ENCODE measurements at places on chromosomes 3 and 15.
A peak's percentile ranks its signal among the peaks of the same experiment; 100 is the strongest.

DNA sequence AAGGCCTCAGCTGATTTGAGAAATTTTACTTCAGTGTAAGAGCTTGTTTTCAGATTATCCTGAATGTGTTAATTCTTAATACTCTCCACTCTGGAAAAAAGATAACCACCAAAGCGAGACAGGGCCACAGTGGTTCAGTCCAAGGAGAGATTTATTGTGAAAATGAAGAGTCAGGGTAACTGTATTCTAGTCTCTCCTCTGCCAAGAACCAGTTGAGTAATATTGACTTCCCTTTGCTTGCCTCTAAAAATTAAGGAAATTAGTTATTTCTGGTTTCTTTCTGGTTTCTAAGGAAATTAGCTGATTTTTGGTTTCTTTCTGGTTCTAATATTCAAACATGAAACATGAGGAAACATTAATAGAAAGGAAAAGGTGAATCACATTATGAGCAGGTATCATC lies 34.9 kb downstream of the PPP1R2 start:
- no peak for DNase-seq

- peak; percentile 18 for DNase-seq
These were observed 32.6 kb upstream of the RAB11A start for GRCh38 chr15:65836665-65837064.

- DNase-seq = no peak
These were observed 227.2 kb downstream of the XXYLT1 start for GRCh38 chr3:195043607-195044339.

- DNase-seq = no peak
These were observed 11.1 kb downstream of the RIOX2 start for GRCh38 chr3:97960993-97961766.

DNA sequence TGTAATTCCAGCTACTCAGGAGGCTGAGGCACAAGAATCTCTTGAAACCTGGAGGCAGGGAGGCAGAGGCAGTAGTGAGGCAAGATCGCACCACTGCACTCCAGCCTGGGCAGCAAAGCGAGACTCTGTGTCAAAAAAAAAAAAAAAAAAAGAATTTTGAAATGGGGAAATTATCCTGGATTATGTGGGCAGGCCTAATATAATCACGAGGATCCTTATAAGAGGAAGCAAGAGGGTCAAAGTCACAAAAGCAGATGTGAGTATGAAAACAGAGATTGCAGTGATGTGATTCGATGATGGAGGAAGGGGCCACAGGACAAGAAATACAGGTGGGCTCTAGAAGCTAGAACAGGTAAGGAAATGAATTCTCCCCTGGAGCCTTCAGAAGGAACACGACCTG lies 159.6 kb downstream of the LEKR1 start:
- no peak for DNase-seq

- DNase-seq = no peak
These were observed 17.9 kb upstream of the NIT2 start for GRCh38 chr3:100316641-100317069.

DNA sequence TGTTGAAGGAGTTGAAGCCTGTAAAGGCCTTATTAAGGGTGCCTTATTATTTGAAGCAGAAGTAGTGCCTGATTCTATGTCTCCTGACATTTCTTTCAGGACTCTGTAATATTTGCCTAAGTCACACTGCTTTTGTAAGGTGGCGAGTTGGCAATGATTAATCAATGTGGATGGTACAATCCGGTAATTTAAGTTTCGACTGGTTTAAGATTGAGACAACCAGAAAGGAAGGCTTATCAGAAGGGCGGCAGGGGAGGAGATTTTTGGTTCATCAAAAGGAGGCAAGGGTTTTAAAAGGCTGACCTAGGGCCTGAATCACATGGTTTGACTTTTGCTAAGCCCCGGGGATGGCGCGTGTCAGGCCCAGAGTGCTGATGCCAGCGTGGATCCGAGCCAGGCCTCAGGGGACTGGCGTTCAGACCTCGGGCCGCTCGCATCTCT lies 830 bp upstream of the RNF13 start:
- no peak for DNase-seq

- DNase-seq = no peak
These were observed 81.9 kb upstream of the PTX3 start for GRCh38 chr3:157354722-157355121.

DNA sequence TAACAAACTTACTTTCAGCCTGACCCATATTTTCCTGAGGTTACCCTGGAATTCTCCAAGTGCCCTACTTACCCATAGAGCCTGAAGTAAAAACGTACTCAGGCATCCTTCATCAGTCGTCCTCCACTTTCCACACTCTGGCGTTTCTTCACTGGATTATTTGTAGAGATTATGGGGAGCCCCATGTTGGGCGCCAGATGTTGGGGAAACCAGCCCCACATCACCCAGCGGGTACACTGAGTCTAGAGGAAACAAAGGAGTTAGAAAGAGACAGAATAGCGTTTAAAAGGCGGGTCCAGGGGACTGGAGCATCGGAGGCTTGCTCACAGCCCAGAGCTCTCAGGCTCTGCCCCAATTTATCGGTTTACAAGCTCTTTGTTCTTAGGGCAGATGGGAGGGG lies 9.7 kb upstream of the SLC28A2 start:
- DNase-seq = no peak

DNA sequence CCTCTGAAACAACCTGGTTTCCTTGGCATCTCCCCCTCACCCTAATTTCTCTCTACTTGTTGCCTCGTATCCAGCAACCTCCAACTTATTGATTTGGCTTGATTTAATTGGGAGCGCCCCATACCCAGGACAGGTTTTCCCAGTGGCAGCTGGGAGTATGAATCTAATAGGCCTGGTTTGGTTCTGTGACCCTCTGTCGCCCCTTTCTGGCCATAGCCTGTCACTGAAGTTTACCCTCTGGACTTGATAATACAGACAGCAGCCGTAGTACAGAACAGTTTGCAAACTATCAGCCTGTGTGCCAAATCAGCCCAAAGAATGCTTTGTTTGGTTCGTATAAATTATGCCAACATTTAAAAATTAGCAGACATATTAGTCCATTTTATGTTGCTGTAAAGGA lies 525.1 kb upstream of the GOLIM4 start:
- no peak for DNase-seq

DNA sequence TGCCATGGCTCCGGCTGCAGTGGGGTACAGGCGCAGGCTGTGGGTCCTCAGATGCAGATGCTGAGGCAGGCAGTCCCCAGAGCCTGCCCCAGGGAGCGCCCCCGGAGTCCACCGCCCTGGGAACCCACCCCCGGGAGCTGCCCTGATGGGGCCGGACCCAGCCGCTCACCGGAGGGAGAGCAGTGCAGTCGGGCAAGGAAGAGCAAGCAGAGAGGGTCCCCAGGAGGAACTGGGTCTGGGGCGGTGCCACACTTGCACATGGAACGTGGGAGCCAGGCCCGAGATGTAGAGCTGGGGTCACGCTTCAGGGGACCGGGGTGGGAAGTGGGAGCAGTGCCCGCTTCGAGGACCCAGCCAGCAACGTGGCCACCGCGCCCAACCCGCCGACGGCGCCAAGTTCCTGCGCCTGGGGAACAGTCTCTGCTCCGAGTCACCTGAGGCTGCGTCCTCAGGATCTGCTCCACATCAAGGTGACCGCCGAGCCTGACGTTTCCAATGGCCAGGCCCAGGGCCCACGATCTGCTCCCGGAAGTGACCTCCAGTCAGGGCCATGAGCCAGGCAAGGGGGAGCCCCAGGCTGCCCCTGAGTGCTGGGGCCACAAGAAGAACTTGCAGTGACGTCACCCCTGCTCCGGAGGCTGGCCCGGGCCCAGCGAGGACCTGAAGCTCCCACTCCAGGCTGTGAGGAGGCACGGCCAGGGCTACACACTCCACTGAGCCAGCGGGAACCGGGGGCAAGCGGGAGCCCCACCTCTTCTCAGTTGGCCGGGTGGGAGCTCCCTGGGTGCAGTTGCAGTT lies 27.0 kb upstream of the TFG start:
- DNase-seq = no peak

GRCh38 chr15:34111488-34111887 lies 9.6 kb downstream of the PGBD4 start:
- no peak for DNase-seq

DNA sequence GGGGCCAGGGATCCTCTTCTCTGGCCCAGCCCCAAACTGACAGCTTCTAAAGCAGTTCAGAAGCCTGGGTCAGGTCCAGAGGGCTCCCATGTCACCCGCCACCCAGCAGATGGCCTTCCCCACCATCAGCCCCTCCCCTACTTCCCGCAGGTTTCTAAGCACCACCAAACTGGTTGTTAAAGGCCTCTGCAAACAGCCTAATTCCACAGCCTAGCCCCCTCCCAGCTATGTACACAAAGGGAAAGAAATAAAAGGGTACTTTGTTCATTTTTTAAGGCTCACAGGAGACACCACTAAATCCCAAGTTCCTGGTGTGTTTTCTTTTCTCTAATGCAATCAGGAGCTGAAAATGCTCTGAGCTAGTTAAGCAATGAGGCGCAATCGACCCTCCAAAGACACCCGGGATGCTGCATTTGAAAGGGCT lies 30.6 kb downstream of the PLCH1 start:
- DNase-seq = no peak

DNA sequence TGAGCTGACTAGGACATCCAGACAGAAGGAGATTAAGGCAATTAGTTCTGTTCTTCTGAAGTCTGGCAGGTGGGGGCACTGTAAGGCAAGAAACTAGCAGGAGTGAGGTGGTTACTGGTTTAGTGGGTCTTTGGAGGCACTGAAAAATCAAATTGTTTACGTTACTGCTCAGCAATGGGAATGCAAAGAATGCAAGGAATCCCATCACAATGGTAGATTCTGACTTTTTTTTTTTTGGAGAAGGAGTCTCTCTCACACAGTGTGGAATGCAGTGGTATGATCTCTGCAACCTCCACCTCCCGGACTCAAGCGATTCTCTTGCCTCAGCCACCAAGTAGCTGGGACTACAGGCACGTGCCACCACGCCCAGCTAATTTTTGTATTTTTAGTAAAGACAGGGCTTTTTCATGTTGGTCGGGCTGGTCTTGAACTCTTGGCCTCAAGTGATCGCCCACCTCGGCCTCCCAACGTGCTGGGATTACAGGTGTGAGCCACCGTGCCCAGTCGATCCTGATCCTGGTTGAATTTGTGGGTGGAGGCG lies 16.4 kb downstream of the FAM107A start:
- no peak for DNase-seq

DNA sequence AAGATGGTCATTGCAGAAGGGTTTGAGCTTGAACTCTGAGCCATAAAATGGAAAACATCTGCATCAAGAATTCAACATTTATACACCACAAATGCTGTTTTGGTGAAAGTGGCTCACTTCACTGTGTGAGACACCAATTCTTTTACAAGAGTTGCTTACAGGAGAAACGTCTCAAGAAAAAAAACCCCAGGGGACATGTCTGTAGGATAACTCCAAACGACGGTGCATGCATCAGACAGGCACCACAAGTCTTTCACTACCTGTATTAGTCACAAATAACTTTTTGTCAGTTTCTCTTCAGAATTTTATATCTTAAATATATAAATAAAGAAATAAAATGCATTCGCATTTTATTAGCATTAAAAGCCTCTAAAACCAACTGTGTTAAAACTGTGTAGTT lies 164.3 kb downstream of the EFHB start:
- no peak for DNase-seq

DNA sequence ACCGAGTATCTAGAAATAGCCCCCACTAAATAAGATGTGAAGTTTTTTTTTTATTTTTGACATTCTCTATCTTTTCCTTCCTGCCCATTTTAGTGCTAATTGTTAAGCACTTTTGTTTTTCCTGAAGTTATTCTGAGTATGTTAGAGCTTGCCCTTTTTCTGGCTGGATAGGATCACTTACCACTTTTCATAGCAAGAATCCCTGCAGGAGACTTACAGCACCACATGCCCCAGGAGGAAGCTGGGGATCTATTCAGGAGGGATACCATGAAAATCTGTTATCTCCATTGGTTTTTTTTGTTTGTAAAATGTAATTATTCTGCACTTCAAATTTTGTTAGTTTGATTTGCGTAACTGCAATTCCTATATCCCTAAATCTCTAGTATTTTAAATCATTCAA lies 968.4 kb downstream of the ZPLD1 start:
- no peak for DNase-seq

GRCh38 chr3:145698250-145698649 lies 462.7 kb downstream of the PLOD2 start:
- DNase-seq = no peak

GRCh38 chr3:129413687-129414506 lies 14.5 kb downstream of the EFCAB12 start:
- DNase-seq = no peak

DNA sequence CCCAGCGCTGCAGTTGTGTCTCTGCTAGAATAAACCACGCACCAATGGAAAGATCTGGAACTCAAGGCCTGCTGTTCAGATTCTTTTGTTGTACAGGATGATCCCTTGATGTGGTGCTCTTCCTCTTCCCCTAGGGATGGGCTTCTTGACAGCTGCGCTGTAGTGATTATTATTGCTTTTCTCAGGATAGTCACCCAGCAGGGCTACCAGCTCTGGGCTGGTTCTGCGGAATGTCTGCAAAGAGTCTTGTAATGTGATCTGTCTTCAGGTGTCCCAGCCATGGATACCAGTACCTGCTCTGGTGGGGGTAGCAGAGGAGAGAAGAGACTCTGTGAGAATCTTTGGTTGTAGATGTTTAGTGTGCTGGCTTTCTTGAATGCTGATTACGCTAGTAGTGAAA lies 974.2 kb downstream of the NSUN3 start:
- no peak for DNase-seq

- DNase-seq = peak; percentile 11
These were observed 261.6 kb upstream of the LMCD1 start for GRCh38 chr3:8239718-8240695.

DNA sequence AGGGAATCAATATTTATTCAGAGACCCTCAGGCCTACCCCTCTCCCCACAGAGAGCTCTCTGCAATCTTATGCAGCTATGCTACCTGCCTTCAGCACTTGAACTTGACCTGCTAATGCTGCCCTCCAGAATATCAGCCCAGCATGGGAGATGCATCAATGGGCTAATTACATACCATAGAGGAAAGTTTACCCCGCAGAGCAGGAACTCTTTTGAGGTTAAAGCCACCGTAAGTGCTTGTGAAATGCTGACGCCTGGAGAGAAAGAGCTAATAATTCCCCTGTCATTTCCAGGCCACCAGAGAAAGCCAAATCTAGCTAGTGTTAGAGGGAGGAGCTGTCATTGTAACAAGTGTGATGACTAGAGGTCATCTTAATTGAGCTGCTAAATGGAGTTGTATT lies 127.5 kb downstream of the CHST2 start:
- DNase-seq = no peak

- DNase-seq = no peak
These were observed 45.8 kb downstream of the HAPLN3 start for GRCh38 chr15:88849376-88850072.

- DNase-seq = no peak
These were observed 127.4 kb downstream of the PLCH1 start for GRCh38 chr3:155617346-155617925.

- no peak for DNase-seq
These were observed 12.4 kb downstream of the ITGA11 start for GRCh38 chr15:68419301-68420175.

GRCh38 chr3:132352556-132353143 lies 35.4 kb downstream of the ACP3 start:
- DNase-seq = peak; percentile 58

- no peak for DNase-seq
These were observed 263.6 kb upstream of the AZI2 start for GRCh38 chr3:28612232-28612631.
